ENCODE measurements at places on chromosomes 2 and 18. TPM values are rescaled to one million over a fixed set of nuclear protein-coding genes. Genes with fewer than 3 reads are reported as not detected.
A peak's percentile ranks its signal among the peaks of the same experiment; 100 is the strongest.

PPM1G gene
- total RNA-seq, result 132 TPM

- H3K4me3 ChIP-seq, result no peak overlapping the region
- no peak overlapping the region for H3K27ac ChIP-seq
- peaks cover 7% of the 10 kb centered on the region for H3K4me1 ChIP-seq
- no peaks in the 10 kb centered on the region for H3K27me3 ChIP-seq
- no peaks in the 10 kb centered on the region for H3K36me3 ChIP-seq
Measured at GRCh38 chr2:237118025-237118424, 32.3 kb downstream of the COPS8 start.

CRYGC gene
- total RNA-seq, result not detected

CCNT2 gene
- 37.8 TPM for total RNA-seq

LAMA1 gene
- not detected for total RNA-seq

DNA sequence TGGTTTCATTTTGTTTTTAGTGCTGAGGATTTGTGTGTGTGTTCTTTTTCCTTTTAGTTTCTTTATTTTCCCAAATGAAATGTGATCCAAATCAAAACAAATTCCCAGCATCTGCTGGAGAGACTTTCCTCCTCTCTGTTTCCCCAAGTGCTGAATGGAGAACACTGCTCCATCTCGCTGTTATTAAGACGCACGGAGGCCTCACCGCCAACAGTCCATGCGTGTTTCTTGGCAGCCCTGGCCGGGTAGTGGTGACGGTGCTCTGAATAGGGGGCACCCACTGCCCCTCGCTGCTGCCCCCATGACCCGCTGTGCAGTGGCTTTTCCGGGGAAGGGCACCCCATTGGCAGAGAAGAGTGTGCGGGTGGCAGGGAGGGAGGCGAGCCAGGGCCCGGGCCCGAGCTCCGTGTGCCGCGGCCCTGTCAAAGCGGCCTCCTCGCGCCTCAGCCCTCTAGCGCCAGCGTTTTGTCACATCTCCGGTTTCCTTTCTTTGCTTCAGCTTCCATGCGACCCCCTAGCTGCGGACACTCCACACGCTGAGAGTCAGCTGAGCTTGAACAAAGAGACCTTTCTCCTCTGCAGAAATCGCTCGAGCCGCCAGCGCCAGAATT, 473.7 kb upstream of the SALL3 start:
- DNase-seq, result no peak
- H3K27ac ChIP-seq, result no peak overlapping the region
- no peak overlapping the region for H3K4me3 ChIP-seq
- H3K27me3 ChIP-seq, result no peaks in the 10 kb centered on the region

DNA sequence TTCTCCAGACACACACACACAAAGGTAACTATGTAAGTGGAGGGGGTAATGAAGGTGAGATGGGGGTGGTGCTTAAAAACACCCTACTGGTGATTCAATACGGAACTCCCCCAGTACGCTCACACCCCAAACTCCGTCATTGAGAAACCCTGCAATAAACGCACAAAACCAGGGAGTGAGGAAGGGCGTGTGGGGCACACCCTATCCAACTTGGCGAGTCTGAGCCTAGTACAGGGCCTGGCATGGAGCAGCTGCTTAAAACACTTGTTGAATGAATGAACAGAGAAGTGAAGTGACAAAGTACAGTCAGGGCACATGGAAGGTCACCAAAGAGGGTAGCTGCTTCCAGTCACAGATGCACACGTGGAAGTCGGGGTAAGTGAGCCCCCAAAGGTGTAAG, 146.8 kb upstream of the SMAD2 start:
- DNase-seq, result no peak
- no peak overlapping the region for H3K4me3 ChIP-seq
- H3K36me3 ChIP-seq, result no peaks in the 10 kb centered on the region
- H3K4me1 ChIP-seq, result no peaks in the 10 kb centered on the region
- no peak overlapping the region for H3K27ac ChIP-seq
- H3K27me3 ChIP-seq, result no peaks in the 10 kb centered on the region

DNA sequence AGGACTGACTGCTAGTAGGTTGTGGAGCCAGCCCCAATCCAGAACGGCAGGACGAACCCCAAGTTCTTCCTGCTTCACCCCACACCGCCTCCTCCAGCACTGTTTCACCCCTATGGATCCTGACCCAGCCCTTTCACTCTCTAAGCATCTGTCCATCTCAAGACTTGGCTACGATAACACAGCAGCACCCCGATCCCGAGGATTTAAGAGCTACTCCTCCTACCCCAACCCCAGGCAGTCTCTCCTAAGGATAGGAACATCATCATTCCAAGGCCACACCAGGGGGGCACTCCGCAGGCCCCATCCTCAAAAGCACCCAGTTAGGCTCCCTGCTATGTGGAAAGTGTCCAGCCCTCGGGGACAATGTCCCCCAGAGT, 645 bp downstream of the KCTD18 start:
- H3K4me1 ChIP-seq, result peaks cover 9% of the 10 kb centered on the region
- no peaks in the 10 kb centered on the region for H3K27me3 ChIP-seq
- peak overlapping the region; percentile 92 for H3K4me3 ChIP-seq
- no peaks in the 10 kb centered on the region for H3K36me3 ChIP-seq

GRCh38 chr2:7530001-7530400, 612.8 kb downstream of the RNF144A start:
- no peaks in the 10 kb centered on the region for H3K27me3 ChIP-seq
- H3K4me3 ChIP-seq, result no peak overlapping the region
- peak overlapping the region; percentile 21 for H3K27ac ChIP-seq
- H3K36me3 ChIP-seq, result peaks cover 56% of the 10 kb centered on the region

GRCh38 chr18:10247021-10247741, 207.3 kb upstream of the APCDD1 start:
- H3K36me3 ChIP-seq, result no peaks in the 10 kb centered on the region
- DNase-seq, result no peak
- H3K27ac ChIP-seq, result no peak overlapping the region
- no peaks in the 10 kb centered on the region for H3K27me3 ChIP-seq
- H3K4me1 ChIP-seq, result no peaks in the 10 kb centered on the region
- H3K4me3 ChIP-seq, result no peak overlapping the region

CRYGD gene
- total RNA-seq, result not detected

MGAT5 gene
- 16.2 TPM for total RNA-seq

- H3K4me1 ChIP-seq, result no peaks in the 10 kb centered on the region
- no peak overlapping the region for H3K4me3 ChIP-seq
- H3K36me3 ChIP-seq, result no peaks in the 10 kb centered on the region
- H3K27me3 ChIP-seq, result peaks cover 14% of the 10 kb centered on the region
- H3K27ac ChIP-seq, result no peak overlapping the region
Measured at GRCh38 chr2:216673021-216673420, 22.3 kb downstream of the IGFBP5 start.

GRCh38 chr2:138708682-138709241, 71.4 kb downstream of the NXPH2 start:
- no peak overlapping the region for H3K4me3 ChIP-seq
- no peaks in the 10 kb centered on the region for H3K4me1 ChIP-seq
- no peak overlapping the region for H3K27ac ChIP-seq
- H3K27me3 ChIP-seq, result no peaks in the 10 kb centered on the region

GRCh38 chr2:164151522-164151921, 415.7 kb upstream of the FIGN start:
- no peaks in the 10 kb centered on the region for H3K27me3 ChIP-seq
- no peak overlapping the region for H3K27ac ChIP-seq
- no peak for DNase-seq
- no peaks in the 10 kb centered on the region for H3K4me1 ChIP-seq
- H3K4me3 ChIP-seq, result no peak overlapping the region

DNA sequence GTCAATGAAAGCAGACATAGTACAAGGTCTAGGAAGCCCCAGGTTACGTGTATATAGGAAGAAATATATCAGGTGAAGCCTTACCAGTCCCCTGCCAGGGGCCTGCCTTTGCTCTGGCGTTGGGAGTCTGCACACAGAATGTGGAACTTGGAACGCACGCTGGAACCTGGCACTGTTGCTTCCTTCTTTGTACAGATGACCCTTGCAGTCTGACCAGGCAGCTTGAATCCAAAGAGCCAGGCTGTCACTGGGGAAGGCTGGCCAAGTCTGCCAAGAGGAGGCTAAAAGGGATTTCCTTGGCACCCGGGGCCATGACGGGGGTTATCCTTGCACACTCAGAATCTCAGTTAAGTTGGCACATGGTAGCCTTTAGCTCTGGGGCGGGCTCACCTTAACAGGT, 39.5 kb downstream of the TMEM247 start:
- H3K4me1 ChIP-seq, result peaks cover 6% of the 10 kb centered on the region
- peaks cover 11% of the 10 kb centered on the region for H3K36me3 ChIP-seq
- no peaks in the 10 kb centered on the region for H3K27me3 ChIP-seq
- H3K4me3 ChIP-seq, result no peak overlapping the region

FASTKD2 gene
- total RNA-seq, result 26.6 TPM

STARD7 gene
- total RNA-seq, result 225 TPM

DNA sequence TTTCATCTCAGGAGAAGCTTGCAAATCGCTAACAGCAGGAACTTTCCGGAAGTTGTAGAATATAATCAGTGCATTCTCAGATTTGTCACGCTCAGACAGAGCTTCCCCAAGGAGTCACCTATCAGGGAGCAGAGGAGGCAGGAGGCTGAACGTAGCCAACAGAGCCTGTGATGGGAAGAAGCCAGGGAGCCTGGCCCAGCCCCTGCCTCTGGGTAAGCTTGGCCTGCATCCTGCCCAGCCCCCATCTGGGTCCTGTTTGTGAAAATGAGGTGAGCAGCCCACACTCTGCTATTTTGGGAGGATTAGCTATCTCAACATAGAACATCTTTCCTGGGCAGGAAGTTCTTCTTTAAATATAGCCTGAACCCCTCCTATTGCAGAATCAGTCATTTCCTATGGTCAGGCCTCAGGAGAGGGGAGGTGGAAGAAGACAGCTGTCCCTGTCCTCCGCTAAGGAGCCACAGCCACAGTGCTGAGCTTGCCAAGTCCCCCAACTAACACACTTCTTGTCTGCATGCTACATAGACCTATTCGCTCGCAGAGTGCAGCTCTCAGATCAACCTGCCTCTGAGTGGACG, 19.2 kb upstream of the PKDCC start:
- no peak overlapping the region for H3K27ac ChIP-seq
- H3K4me1 ChIP-seq, result no peaks in the 10 kb centered on the region
- DNase-seq, result no peak
- H3K27me3 ChIP-seq, result peaks cover 49% of the 10 kb centered on the region
- H3K36me3 ChIP-seq, result no peaks in the 10 kb centered on the region

- no peak for DNase-seq
- no peaks in the 10 kb centered on the region for H3K4me1 ChIP-seq
- no peak overlapping the region for H3K4me3 ChIP-seq
Measured at GRCh38 chr18:58338961-58339592, 289.8 kb downstream of the ALPK2 start.

OXER1 gene
- 0.30 TPM for total RNA-seq

APLF gene
- 5.5 TPM for total RNA-seq

CCDC74B gene
- 0.99 TPM for total RNA-seq

DNA sequence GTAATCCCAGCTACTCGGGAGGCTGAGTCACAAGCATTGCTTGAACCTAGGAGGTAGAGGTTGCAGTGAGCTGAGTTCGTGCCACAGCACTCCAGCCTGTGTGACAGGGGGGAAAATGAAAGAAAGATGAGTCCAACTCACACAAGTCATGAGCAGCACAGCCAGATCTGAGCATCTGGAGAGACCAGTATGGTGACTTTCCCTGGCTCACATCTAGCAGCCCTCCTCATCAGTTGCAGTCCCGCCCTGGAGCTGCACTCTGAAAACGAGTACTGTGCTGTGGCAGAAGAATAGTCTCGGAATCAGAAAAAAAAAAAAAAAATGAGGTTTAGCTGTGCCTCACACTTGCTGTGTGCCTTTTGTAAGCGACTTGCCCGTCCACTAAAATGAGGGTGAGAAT, 74.4 kb upstream of the TRIB2 start:
- H3K4me1 ChIP-seq, result peaks cover 33% of the 10 kb centered on the region
- DNase-seq, result no peak
- H3K27me3 ChIP-seq, result no peaks in the 10 kb centered on the region
- H3K27ac ChIP-seq, result no peak overlapping the region
- peaks cover 5% of the 10 kb centered on the region for H3K36me3 ChIP-seq

DNA sequence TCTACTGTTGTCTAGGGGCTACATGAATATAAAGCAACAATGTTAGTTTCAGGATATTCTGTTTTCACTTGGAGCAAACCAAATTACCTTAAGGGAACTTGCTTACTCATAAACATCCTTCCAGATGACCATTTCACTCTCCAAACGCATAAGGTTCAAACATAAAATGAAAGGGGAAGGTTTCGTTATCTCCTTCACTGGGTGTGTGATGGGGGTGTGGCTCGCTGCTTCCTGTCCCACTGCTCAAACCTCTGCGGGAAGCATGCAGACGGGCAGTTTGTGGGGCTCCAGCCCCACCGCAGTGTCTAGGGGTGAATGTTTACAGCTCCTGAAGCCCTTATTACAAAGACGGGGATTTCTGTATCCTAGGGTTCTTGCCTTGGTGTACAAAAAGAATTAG, 1310.9 kb upstream of the TMEFF2 start:
- no peaks in the 10 kb centered on the region for H3K36me3 ChIP-seq
- H3K27me3 ChIP-seq, result no peaks in the 10 kb centered on the region
- no peak for DNase-seq
- no peak overlapping the region for H3K4me3 ChIP-seq
- H3K27ac ChIP-seq, result no peak overlapping the region
- no peaks in the 10 kb centered on the region for H3K4me1 ChIP-seq

GCA gene
- total RNA-seq, result 22.2 TPM

THADA gene
- total RNA-seq, result 39.5 TPM

- no peak overlapping the region for H3K27ac ChIP-seq
- no peak overlapping the region for H3K4me3 ChIP-seq
- no peak for DNase-seq
- peaks cover 9% of the 10 kb centered on the region for H3K27me3 ChIP-seq
- no peaks in the 10 kb centered on the region for H3K36me3 ChIP-seq
Measured at GRCh38 chr2:126856403-126856802, 42.3 kb upstream of the TEX51 start.

POU3F3 gene
- total RNA-seq, result not detected

- no peaks in the 10 kb centered on the region for H3K27me3 ChIP-seq
- H3K4me1 ChIP-seq, result no peaks in the 10 kb centered on the region
- no peak overlapping the region for H3K27ac ChIP-seq
- H3K4me3 ChIP-seq, result no peak overlapping the region
Measured at GRCh38 chr2:172843902-172844715, 108.5 kb downstream of the RAPGEF4 start.

ECEL1 gene
- total RNA-seq, result 1.8 TPM

MYOM1 gene
- 1.1 TPM for total RNA-seq

TMBIM1 gene
- 64.5 TPM for total RNA-seq

GRCh38 chr2:20725782-20726181, 58.8 kb downstream of the GDF7 start:
- no peaks in the 10 kb centered on the region for H3K27me3 ChIP-seq
- peaks cover 8% of the 10 kb centered on the region for H3K4me1 ChIP-seq
- H3K36me3 ChIP-seq, result peaks cover 13% of the 10 kb centered on the region
- no peak overlapping the region for H3K4me3 ChIP-seq
- H3K27ac ChIP-seq, result no peak overlapping the region

- DNase-seq, result no peak
- no peaks in the 10 kb centered on the region for H3K36me3 ChIP-seq
- no peaks in the 10 kb centered on the region for H3K4me1 ChIP-seq
Measured at GRCh38 chr2:19525313-19525712, 166.9 kb upstream of the OSR1 start.

DNA sequence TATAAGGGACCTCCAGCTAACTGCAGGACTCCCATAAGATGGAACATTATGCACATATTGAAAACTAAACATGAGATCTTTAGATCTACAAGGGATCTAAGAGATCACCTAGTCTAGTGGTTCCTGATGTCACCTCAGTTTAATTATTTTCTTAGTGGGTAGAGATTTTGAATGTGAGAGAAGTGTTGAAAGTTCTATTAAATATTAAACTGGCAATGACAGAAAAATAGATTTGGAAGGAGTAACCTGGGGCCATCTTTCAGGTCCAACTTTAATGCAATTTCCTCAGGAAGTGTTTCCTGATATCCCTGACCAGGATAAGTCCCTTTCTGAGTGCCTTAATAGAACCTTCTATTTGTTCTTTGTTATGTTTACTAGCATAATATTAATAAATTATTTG, 29.1 kb upstream of the CPS1 start:
- H3K27me3 ChIP-seq, result peaks cover 2% of the 10 kb centered on the region
- no peak overlapping the region for H3K4me3 ChIP-seq
- no peaks in the 10 kb centered on the region for H3K36me3 ChIP-seq
- H3K4me1 ChIP-seq, result no peaks in the 10 kb centered on the region
- no peak for DNase-seq
- H3K27ac ChIP-seq, result no peak overlapping the region
